Inflammatory macrophage treated with lipopolysaccharide for 1 hour (primary cell): ENCODE measurements at places on chromosomes 13 and 19.

GRCh38 chr19:36604656-36605100 is 435 bp upstream of the ZNF382 start:
- DNase-seq = peak; percentile 71

DNA sequence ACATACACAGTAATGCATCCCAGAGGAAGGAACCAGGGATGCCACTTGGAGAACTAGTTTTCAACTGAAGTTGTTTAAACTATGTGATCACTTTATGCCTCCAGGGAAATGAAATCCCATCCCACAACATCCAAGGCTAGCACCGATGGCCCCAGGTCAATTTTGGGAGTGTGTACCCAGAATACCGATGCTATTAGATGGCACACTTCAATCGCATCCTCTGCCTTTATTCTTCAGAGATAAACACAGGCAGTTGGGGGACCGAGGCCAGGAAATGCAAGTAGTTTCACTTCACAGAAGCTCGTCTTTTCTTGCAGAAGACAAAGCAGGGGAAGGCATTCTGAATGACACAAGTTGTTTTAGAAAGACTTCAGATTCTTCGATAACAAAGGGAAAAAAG is 13.8 kb downstream of the STK24 start:
- no peak for DNase-seq

GRCh38 chr13:51218626-51219025 is 3.6 kb upstream of the FAM124A start:
- DNase-seq = no peak

GRCh38 chr13:50779443-50780200 is 63.9 kb downstream of the DLEU7 start:
- DNase-seq = no peak

GRCh38 chr19:30244533-30244932 is 127.7 kb upstream of the ZNF536 start:
- DNase-seq = no peak

- no peak for DNase-seq
These were observed 1.9 kb downstream of the BBC3 start for GRCh38 chr19:47228937-47229675.

- DNase-seq = no peak
These were observed 7.7 kb upstream of the LRG1 start for GRCh38 chr19:4547303-4548237.

DNA sequence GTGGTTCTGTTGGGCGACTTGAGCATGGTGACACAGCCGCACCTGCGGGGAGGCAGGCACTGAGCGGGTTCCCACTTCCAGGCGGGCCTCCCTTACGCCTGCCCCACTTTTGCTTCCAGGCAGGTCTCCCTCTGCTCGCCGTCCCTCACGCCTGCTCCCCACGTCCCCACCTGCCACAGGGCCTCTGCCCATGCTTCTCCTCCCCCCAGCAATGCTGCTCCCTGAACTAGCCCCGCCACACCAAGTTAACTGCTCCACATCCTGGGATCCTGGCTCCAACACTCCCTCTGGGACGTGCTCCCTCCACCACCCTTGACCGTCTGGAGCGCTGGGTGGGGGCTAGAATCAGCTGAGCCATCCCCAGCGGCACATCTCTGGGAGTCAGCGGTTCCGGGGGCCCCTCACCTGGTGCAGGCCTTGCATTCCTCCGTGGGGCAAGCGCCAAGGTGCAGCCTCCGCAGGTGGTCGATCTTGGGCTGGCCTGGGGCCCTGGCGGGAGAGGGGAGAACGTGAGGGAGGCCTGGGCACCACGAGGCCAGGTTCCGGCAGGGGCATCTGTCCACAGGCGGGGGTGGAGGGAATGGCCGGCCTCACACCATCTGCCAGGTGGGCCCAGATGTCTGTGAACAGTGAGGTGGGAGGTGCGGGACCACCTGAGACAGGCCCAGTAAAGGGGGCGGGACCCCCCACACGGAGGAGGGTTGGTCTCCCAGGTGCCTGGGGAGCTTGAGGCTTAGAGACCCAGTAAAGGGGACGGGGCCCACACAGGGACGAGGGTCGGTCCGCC is 9.2 kb downstream of the CFD start:
- no peak for DNase-seq

GRCh38 chr13:64130600-64130999 is 2715.0 kb upstream of the PCDH20 start:
- no peak for DNase-seq
